ENCODE measurements at places on chromosomes 1 and 21.

DNA sequence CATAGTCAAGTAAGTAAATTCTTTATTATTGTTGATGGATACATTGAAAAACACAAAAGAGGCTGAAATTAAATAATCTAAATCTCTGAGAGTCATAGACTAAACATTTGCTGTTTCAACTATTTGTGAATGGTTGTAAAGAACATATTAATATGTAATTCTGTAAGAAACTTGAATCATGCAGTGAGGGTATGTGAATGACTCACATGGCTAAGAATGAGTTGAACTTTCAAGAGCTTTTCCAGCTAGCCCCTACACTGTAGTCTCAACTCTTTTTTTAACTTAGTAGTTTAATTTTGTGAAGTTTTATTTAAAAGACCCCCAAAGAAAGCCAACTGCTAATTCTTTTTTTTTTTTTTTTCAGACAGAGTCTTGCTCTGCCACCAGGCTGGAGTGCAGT, 588.1 kb downstream of the DPYD start:
- no peak for DNase-seq

DNA sequence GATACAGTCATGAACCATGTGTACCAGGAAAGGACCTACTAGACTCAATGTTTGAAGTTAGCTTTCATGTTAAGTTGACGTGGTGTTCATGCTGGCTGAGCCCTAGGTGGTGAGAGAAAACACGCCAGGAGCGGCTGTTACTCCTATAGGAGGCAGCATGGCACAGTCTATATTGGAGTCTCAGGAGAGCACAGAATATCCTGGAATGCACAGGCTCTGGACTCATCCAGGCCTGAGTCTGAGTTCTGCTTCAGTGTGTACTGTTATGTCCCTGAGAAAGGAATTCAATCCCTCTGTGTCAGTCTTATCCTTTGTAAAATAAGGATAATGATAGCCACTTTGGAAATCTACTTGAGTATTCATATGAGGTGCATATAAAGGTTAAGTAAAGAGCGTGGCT, 41.2 kb downstream of the DPT start:
- DNase-seq: no peak

GRCh38 chr1:118933051-118933781, 54.9 kb downstream of the TBX15 start:
- no peak for DNase-seq

GRCh38 chr21:31281561-31281960, 62.5 kb downstream of the TIAM1 start:
- DNase-seq: no peak

GRCh38 chr21:15543473-15543872, 186.3 kb upstream of the USP25 start:
- no peak for DNase-seq

DNA sequence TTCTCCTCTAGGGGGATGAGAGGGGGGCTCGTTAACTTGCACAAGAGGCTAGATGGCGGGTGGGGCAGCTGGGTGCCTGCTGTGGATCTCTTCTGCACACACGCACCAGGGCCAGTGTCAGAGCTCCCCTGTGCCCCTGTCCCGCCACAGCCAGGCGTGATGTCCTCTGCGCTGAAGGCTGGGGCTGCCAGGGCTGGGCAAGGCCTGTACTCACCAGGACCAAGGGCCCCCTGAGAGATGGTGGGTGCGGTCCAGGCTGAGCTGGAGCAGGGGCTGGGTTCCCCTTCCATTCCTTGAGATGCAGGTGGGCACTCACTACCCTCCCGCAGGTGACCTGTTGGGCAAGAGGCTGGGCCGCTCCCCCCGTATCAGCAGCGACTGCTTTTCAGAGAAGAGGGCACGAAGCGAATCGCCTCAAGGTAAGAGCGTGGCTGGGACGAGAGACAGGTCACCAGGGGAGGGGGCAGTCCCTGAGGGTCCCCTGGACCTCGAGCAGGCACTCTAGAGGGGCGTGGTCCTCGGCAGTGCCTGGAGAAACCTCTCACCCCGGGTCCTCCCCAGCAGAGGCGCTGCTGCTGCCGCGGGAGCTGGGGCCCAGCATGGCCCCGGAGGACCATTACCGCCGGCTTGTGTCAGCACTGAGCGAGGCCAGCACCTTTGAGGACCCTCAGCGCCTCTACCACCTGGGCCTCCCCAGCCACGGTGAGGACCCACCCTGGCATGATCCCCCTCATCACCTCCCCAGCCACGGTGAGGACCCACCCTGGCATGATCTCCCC, 15.2 kb downstream of the SAMD11 start:
- no peak for DNase-seq

- DNase-seq: no peak
These were observed 73.6 kb upstream of the SLC25A33 start for GRCh38 chr1:9465640-9466039.

DNA sequence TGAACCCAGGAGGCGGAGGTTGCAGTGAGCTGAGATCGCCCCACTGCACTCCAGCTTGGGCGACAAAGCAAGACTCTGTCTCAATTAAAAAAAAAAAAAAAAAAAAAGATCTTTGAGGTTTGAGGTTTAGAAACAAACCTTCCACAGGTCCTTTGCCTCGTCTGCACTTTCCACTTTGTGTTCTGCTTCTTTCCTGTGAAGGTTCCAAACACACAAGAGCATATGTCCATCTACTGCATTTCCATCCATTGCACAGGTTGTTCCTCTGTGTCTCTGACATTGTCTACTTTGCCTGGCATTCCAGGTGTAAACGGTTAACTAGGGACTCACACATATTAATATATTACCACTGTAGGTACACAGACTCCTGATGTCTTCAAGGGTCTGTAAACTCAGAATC, 40.1 kb downstream of the DSTYK start:
- no peak for DNase-seq
